ENCODE measurements at places on chromosomes 7 and 10.

- no peak for DNase-seq
These were observed 47.0 kb downstream of the CDH23 start for GRCh38 chr10:71443676-71444075.

DNA sequence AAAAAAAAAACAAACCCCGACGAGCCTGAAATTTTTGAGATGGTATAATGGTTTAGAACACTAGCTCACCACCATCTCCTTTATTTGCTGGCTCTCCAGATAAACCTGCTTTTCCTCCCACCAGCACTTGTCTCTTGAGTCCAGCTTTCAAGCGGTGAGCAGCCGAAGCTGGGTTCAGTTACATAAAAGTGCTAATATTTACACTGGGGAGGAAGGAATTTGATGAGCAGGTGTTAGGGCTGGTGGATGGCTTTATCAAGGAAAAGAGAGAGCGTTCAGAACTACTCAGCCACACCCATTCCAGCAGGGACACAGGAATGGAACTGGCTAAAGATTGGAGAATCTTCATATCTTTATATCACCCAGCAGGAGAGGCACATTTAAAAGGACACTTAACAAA lies 6.6 kb upstream of the CALML3 start:
- DNase-seq = no peak

DNA sequence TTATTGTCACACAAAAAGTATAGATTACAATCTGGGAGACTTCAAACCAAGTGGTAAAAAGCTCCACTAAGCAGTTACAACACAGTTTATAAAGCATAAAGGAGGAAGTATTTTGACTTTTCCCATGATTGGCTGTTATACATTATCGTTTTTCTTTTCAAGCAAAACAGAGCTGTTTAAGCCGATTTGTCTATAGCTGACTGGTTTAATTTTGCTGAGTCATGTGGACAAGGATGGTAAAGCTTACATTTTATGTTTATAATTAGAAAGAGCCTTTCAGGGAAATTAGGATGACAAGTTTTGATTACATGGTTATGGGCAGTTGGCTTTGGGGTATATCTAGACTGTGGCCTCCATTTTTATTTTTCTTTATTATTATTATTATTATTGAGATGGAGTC lies 152.5 kb upstream of the STK17A start:
- DNase-seq = no peak

GRCh38 chr10:17212802-17213221 lies 11.3 kb upstream of the TRDMT1 start:
- no peak for DNase-seq

GRCh38 chr7:564176-564865 lies 44.7 kb upstream of the PDGFA start:
- no peak for DNase-seq
